Liver (tissue), 10 donors: ENCODE measurements at places on chromosomes 3 and 15.
A peak's percentile ranks its signal among the peaks of the same experiment; 100 is the strongest.

DNA sequence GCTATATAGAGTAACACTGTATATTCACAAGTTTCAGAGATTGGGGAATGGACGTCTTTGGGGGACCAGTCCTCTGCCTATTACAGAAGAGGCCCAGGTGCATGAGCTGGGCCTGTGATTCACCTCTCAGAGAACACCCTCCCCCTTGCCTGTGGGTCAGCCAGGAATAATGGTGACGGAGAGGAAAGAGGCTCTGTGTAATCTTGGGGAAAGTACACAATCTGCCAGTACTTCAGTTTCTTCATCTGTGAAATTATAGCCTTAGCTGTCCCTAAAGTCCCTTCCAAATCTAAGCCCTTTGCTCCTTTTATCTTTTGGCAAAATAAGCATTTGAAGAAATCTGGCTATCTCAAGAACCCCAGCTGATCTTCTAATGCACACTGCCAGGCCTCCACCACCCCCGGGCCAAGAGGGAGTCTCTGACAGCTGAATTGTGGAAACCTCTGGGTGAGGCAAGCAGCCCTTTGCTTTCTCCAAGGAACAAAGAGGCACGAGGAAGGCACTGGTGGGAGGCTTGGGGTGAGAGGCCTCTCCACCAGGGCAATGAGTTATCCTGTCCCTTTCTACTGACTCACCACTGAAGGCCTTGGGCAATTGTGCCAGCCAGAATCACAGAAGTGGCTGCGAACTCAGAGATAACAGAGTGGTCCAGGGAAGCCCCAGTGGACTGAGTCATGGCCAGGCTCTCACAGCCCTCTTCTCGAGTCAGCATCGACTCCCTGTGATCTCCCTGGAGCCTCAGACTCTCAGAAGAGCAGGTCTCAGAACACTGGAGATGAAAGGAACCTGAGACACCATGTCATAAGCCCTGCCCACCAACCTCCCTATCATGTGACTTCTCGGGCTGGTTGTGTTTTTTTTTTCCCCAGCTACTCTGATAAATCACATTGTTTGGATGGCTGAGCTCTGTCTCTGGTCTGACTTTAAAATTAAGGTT lies 31.8 kb downstream of the CCNL1 start:
- DNase-seq = no peak

- no peak for DNase-seq
These were observed 672 bp downstream of the AADAC start for GRCh38 chr3:151814588-151814987.

DNA sequence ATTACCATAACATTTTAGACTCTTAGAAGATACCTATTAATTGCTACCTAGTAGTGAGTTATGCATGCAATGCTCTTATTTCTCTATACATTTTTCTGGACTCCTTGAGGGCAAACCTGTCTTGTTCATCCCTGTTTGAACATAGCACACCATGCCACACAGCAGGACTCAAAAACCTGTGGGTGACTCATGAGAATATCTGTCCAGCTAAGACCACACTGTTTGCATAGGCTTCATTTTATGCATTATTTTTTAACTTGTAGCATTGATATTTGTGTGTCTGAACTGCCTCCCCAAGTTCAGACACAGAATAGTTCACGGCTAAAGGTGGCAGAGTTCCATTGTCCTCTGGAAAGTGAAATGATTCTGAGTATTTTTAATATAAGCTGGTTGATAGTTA lies 1.8 kb downstream of the LMCD1 start:
- no peak for DNase-seq

DNA sequence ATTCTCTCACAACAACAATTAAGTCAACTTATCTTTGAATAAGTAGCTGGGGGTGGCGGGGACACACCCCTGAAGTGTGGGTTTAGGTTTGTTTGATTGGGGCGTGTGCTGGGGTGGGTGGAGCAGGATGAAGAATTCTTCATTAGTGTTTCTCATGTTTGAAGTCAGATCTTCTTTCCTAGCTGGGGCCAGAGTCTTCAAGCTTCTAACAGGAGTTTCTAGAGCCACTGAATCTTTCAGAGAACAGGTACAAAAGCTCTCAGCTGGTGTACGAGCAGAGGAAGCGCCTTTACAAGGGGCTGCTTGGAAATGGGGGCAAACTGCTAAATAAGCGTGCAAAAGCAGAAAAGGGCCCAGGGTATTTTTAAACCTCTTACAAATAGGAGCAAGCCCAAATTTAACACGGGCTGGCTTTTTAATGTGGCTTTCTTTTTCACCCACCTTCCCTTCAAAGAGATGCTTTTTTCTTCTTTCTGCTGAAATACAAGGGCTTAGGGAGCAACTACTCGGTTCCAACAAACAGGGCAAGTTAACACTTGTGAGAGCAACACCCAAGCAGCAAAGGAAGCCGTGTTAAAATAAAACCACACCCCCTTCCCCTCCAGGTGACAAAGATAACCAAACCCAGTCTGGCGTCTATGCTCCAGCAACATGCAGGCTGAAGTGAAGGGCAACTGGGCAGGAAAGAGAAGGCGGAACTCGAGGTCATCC lies 86.9 kb upstream of the RASGRP1 start:
- no peak for DNase-seq

- no peak for DNase-seq
These were observed 27.5 kb upstream of the CFAP161 start for GRCh38 chr15:81106560-81106959.

DNA sequence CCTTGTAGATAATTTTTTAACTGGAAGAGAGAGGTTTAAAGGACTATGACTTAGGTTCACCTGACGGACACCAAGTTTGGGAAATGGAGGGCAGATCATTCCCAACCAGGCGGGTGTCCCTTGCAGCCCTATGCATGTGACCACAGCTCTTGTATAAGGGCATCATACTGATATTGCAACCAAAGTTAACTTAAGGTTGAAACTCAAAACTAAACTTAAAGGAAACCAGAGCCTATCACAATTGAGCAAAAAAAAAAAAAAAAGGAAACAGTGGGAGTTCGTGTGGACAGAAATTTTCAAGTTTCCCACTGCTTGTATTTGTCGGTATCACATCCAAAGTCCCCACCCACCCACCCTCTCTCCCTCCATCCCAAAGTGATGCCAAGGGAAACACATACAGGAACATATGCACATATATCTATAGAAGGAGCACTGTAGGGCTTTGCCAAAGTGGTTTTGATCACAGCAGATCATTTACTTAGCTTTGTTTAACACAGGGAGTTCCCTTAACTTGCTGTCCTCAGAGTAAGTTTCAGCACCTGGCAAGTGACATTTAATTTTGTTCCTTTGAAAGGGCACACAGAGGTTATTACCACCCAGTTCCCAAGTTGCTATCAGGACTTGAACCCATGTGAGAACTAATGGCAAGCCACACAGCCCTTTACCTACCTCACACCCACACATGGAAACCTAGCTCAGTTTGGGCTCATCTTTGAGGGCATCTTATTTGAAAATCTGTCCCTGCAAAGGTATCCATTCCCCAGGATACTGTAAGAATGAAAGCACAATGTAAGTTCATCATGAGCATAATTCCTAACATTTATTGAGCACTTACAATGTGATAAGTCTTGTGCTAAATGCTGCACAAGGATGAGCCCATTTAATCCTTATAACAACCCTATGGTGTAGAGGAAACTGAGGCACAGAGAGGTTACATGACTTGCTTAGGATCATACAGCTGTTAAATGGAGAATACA lies 204.5 kb upstream of the CMC1 start:
- no peak for DNase-seq

DNA sequence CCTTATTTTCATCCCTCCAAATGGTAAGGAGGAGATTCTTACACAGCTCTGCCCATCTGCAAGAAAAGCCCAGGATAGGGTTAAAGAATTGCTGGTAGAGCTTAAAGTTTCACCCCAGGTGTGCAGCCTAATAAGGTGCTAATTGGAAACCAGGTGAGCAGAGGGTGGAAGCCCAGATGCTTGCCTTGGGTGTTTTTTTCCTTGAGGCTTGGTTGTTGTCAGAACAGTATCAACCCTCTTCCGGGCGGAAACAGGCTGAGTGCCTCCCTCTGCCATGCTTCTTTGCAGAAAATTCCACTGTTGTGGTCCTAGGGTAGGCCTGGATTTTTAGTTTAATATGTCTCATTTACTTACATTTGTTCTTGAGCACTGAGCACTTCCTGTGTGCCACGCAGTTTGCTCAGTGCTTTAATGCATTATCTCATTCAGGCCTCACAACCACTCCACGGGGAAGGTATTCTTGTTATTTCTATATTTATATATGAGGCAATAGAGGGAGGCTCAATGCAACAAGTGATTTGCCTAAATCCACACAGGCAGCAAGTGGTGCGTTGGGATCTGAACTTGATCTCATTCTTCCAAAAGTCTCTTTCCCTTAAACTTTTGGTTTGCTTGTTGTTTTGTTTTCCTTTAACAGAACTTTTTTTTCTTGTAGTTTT lies 115.0 kb upstream of the LRIG1 start:
- DNase-seq = no peak

- no peak for DNase-seq
These were observed 5.0 kb upstream of the CCR2 start for GRCh38 chr3:46348823-46349482.

DNA sequence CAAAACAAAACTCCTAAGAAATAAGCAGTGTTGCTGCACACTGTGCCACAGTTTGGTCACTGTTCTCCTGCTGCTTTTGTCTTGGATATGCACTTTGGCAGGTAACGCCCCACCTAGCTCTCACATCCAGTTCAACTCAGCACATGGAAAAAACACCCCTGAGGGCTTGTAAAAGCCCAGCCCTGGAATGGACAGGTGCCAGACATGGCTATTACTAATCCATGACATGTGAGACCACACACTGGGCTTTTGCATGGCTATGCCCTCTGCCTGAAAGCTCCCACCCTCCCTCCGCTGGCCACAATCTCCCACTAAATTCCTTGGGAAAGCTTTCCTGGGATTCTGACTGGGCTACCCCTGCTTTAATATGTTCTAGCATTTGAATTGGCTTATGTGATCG lies 24.7 kb upstream of the ZBED2 start:
- no peak for DNase-seq

- DNase-seq = no peak
These were observed 265.7 kb downstream of the DIPK2A start for GRCh38 chr3:144237351-144237750.

DNA sequence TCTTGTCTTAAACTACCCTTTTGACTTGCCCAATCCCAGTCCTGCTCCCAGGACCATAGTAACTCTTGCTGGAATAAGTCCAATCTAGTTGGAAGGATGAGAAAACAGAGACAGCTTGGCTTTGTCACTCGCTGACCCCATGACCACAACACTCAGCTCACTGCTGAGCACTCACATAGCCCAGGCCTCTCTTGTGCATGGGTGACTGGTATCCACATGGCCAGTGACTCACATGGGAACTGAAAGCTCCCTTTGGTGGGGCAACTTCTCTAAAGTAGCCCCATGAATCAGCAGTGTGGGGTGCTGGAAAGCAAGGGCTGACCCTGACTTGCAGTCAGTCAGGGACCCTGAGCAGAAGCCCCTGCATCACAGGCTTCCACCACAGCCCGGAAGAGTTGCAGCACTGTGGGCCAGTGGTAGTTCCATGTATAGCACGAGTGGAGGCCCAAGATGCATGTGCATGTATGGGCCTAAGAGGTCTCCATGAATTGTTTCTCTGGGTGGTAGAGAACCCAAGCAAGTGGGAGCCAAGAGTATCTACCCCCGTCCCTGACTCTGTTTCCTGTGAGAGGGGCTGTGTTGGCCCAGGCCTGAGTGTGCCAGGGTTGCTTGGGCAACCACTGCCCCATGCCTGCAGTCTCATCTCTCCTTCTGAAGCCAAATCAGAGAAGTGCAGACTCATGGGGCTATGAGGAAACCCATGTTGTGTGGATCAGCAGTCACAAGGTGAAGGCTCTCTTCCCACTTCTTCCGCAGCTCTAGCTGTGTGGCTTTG lies 62.1 kb upstream of the XCR1 start:
- DNase-seq = peak; percentile 33

GRCh38 chr3:40264451-40264850 lies 45.1 kb upstream of the EIF1B start:
- no peak for DNase-seq

DNA sequence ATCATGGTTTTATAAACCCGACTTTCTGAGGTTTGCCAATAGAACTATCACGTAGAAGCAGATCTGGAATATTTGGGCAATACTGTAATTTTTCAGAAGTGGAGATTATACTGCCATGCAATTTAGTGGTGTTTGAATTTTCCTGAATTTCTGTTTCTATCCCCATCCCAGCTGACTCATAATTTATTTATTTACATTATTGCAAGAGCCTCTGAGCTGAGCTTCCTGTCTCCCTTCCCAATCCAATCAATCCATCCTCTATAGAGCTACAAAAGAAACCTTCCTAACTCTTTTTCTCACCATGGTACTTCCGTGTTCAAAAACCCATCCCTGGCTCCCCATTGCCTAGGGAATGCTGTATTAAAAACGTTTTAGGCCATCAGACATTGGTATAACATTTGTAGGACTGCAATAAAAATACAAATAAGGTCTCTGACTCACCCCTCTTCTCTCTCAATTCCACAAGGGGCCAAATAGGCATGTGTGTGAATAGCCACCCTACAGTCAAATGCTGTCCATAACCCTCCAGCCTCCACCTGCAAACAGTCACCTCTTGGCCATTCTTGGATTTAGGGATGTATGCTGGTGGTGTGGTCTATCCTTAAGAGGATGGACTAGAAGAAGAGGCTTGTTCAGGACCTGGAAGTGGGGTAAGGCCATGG lies 190.7 kb downstream of the CD47 start:
- DNase-seq = no peak

DNA sequence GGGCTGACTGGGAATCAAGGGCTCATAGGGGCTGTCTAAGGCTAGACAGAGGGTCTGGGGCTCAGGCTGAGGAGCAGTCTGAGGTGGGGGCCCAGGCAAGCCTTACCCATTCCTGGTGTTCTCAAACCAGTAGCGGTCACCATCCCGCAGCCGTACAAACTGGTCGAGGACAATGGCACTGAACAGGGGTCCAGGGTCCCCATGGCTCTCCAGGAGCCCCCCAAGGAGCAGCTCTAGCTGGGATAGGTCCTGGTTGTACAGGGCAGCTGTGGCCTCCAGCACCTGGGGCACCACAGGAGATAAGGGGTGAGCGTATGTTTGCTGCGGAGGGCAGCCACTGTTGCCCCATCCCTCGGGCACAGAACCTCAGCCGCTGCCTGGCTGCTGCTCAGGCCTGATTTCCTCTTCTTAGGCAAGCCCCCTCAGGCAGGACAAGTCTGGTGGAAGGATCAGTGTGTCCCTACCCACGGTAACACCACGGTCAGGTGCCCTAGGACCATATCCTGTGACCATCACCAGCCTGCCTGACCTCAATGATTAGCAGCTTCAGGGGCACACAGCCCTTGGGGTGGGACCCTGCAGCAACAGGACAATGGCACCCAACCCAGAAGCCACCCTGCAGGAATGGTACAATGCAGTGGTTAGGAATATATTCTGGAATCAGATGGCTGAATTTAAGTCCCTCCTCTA lies 5.9 kb downstream of the DUOX2 start:
- DNase-seq = no peak

DNA sequence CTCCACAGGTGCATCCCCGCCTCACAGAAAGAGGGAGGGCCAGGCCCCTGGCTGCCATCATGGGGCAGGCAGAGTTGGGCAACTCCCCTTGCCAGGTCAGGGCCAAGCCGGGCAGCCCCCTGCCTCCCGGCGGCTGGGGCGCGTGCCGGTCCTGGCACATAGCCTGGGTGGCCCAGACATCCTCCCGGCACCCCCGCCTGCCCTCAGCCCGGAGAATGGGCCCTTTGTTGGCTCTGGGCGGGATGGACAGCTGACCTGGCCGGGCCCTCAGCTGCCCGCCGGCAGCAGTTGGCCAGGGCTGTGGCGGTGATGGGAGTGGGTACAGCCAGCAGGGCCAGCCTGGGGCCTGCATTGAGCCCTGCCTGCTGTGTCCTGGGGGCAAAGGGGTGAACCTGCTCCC lies 16.5 kb downstream of the PLXNA1 start:
- no peak for DNase-seq
